ENCODE measurements at places on chromosomes 3 and 15. TPM values are rescaled to one million over a fixed set of nuclear protein-coding genes. Genes with fewer than 3 reads are reported as not detected.

DNA sequence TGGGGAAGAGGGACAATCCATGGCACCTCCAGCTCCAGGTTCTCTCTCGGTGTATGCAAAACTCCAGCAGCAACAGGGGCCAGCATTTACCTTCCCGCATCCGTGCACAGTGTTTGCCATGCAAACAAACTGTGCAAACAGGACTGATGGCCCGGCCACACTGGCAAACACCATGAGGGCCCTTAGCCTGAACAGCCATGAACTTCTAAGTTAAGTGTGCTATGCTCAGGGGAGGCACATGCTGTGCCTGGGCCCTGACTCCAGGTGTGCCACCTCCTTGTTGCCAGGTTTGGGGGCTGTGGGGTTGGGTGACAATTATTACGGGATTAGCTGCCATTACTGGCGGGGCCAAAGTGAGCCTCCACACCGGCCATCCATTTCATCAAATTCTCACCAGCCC lies 57.5 kb downstream of the CACNA2D2 start:
- peaks cover 35% of the 10 kb centered on the region for H3K4me1 ChIP-seq
- no peaks in the 10 kb centered on the region for H3K36me3 ChIP-seq
- no peak overlapping the region for H3K27ac ChIP-seq
- no peak for DNase-seq
- H3K27me3 ChIP-seq, result no peaks in the 10 kb centered on the region

DNA sequence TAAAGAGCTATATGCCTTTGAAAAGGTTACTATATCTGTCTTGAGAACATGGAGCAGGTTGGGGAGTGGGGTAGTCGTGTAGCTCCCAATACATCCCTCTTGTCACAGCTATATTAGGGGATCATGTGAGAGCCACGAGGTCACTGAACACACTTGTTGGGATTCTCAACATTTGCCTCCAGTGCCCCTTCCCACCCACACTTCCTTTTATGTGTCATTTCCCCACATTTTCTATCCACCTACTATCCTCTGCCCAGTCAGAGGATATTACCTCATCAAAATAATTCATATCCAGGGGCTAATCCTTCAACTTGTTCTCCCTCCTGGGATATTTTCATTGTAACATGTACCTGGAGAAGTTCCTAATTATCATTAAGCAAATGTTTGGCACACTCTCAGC lies 85.0 kb downstream of the CYP19A1 start:
- no peak for DNase-seq
- H3K36me3 ChIP-seq, result no peaks in the 10 kb centered on the region
- H3K27me3 ChIP-seq, result peaks cover 2% of the 10 kb centered on the region

DNA sequence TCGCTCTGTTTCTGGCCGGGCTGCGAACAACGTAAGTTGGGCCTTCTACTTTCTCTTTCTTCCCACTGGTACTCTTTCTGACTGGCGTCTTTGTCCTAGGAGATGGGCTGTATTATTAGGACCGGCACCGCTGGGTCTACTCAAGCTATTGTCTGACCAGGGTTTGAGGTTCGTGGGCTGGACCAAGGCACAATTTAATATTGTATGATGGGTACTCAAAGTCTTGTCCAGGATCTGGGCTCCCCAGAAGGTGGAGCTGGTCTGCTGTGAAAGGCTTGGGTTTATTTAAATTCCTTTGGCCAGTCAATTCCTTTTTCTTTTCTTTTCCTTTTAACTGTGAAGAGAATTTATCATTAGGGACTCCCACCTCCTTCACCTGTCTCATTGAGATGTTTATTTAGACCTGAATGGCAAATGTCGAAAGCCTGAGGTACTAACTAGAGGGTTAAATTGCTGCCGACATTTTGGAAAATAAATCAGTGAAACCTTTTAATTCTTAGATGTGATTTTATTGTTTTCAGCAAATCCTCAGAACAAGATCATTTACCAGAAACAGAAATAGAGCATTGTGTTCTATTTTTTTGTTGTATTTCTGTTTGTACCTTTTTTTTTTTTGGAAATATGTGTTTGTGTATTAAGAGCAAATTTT lies 410 bp downstream of the LRRC49 start:
- H3K27ac ChIP-seq, result no peak overlapping the region
- H3K27me3 ChIP-seq, result peaks cover 22% of the 10 kb centered on the region
- no peak for DNase-seq
- H3K4me3 ChIP-seq, result peak overlapping the region; percentile 64

Gene GPR27
- total RNA-seq, result 1.1 TPM

Gene DTWD1
- total RNA-seq, result 10.1 TPM
